ENCODE measurements at places on chromosomes 7 and 10.

- peak; percentile 29 for DNase-seq
Observed at GRCh38 chr7:69597278-69598076, 798 bp upstream of the AUTS2 start.

DNA sequence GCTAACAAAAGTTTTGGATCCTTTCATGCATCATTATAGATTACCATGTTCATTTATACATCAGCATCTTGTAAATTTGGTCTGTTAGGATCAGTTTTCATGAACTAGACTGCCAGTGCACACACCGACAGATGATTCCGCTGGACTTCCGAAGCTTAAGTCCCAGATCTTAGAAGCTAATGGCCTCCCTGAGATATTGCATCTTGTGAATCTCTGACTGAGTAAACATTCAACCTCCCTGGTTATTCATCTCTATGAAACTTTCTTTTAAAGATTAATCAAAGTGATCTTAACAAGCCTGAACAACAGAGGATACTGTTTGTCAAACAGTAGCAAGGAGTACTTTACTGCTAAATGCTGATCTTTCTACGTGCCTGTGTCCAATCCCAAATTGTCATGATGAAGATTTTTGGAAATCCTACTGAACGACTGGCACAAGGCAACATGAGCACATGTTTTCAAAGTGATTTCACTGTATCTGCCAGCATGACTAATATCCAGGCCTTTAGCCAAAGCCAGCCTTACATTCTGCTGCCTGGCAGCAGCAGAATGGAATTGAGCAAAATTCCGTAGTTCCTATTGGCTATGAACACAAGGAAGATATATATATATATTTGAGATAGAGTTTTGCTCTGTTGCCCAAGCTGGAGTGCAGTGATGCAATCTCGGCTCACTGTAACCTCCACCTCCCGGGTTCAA lies 91.3 kb upstream of the ANK3 start:
- DNase-seq, result peak; percentile 88

- no peak for DNase-seq
Observed at GRCh38 chr7:95335093-95335492, 10.8 kb upstream of the PON1 start.

DNA sequence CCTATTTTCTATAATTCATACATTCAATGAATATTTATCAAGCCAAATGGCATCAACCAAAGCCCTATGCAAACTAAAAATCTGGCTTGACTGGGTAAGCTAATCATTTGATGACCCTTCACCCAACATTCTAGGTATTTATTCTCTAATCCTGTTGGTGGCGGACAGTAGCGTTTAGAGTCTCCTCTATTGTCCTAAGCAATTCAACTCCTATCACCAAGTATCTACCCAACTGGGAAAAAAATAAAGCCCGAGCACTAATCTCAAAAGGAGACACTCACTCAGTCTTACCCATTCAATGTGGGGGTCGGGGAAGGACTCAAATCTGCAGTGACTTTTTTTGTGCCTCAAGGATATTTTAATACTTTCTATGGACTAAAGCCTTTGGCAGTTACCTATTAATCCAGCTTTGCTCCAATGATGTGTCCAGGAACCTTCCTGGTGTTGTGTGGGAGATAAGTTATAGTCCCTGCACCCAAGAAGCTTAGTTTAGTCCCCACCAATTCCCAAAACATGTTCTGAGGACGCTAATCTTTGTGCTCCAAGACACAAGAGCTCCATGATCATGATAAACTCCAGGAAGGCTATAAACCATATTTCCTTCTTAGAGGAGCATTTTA lies 30.6 kb downstream of the DNMBP start:
- no peak for DNase-seq

- no peak for DNase-seq
Observed at GRCh38 chr7:19248681-19249080, 103.5 kb upstream of the FERD3L start.

- peak; percentile 58 for DNase-seq
Observed at GRCh38 chr10:123331438-123331837, 177.2 kb downstream of the BUB3 start.

GRCh38 chr7:95725205-95725604 lies 47.1 kb upstream of the DYNC1I1 start:
- peak; percentile 31 for DNase-seq

- DNase-seq, result no peak
Observed at GRCh38 chr10:29874606-29875269, 184.6 kb downstream of the JCAD start.

DNA sequence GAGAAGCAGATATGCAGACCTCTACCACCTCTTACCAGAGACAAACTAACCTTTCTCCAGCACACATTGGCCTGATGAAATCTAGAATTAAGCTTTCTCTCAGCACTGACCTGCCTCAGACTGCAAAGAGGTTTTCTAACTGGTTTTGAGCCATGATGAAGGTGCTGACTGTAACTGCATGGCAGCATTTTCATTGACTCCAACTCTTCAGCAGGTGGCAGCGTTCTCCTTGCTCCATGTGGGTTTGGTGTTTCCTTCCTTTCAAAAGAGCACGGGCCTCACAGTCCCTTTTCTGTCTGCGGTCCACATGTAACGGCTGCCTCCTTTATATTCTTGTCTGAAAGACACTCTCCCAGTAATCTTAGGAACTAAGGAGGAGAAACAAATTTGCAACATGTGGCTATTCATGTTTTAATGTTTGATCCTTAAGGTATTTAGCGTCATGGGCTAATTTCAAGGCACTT lies 12.6 kb downstream of the KLLN start:
- DNase-seq, result peak; percentile 78

DNA sequence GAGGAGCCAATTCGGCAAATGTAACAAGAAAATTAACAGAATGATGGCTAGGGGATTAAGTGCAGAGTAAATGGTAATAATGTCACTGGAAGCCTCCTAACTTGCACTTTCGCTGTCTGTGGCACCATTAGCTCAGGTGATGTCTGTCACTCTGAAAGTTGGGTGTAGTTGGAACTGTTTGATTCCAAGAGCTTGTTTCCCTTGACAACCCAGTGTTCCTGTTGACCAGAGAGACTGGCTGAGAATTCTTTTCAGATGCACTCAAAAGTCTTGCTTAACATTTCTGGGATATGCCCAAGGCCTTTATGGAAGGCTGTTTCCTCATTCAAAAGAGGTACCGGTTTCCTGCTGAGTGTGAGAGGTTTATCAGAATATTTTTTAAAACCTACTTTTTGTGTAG lies 49.6 kb downstream of the PLPP4 start:
- DNase-seq, result peak; percentile 9

DNA sequence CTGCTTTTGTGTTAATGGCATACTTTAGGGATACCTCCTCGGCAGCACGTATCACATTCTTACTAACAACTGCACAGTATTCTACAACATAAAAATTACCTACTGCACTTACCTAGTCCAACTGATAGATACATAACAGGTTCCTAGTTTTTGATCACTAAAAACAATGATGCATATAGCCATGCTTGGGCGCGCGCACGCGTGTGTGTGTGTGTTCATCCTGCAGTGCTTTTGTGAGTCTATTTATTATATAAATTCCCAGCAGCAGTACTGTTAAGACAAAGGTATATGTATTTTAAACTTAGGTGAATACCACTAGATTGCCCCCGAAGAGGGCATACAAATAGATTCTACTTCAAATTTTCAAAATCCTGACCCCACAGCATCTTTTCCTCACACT lies 181.4 kb downstream of the ELMO1 start:
- DNase-seq, result no peak

GRCh38 chr7:135316648-135317313 lies 83.1 kb downstream of the STRA8 start:
- no peak for DNase-seq

DNA sequence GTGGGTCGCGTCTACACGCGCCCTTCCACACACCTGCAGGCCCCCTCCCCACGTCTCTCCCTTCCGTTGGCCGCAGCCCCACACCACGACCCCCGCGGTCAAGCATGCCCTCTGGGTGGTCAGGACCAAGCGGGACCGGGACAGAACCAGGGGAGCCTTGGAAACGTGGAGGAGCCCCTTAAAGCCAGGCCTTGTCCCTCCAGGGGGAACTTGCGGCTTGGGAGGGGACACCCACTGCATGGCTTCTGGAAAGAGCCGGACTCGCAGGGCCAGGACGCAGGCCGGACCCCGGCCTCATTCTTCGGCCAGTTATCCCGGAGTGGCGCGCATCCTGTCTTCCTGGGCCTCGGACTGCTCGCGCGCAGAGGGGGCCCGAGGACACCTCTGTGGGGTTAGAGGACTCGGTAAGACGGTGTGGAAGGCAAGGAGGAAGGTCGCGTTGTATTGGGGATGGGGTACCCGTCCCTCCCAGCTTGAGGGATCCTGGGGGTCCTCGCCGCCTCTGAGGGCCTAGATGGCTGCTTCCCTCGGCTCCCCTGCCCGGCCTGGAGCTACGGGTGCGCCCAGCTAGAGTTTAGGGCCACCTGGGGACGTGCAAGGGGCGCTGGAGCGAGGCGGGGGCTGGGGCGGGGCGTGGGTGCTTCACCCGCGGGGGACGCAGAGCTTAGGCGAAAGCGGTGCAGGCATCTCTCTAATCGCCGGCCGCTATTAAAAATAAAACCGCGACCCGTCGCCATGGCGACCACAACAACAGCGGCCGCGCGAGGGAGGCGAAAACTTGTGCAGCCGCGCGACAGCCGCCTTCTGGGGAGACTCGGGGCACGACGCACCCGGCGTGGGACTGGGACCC lies 1.8 kb upstream of the PDGFA start:
- no peak for DNase-seq

DNA sequence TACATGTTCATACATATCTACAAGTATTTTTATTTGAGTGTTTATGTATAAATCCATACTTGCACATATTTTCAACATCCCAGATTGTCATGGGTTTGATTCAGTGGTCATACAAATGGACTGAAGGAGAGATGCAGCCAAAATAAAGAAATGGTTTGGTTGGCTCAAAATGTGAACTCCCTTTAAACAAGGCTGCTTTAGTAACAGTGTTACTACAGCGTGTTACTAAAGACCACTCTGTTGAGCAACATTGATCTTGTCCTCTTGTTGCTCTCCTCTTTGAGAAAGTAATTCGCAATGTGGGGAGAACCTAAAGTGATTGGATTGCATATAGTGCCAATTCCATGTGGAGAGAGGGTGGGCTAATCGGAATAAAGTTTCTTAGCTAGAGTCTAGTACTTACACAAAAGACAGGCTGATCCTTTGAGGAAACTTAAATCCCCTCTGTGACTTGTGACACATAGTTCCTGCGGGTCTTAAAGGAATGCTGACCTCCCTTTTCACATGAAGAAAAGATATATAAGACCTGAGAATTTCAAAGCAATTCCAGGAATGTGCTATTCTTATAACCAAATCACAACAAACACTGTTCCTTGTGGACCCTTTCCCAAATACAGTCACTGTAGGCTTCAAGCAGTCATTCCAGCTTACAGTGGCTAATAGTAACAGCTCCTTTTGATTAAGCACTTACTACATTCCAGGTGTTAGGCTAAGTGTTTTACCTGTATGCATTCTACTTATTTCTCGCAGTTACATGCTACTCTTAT lies 144.3 kb downstream of the FZD1 start:
- DNase-seq, result no peak

DNA sequence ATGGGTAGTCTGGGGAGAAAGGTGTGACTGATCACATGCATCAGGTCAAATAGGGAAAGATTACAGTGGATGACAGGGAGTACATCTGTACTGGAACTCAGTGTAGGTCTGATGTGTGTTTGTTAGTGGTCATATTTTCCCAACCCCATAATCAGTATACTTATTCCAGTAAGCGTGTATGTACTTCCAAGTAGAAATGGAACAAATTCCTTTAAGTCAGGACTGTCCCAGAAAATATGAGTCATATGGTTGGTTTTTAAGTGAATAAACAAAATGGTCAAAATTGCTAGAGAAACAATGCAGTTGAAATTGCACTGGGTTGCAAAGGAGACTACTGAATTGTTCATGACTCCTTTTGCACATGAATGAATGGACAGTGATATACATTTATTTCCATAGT lies 118.8 kb upstream of the MYO3A start:
- no peak for DNase-seq

DNA sequence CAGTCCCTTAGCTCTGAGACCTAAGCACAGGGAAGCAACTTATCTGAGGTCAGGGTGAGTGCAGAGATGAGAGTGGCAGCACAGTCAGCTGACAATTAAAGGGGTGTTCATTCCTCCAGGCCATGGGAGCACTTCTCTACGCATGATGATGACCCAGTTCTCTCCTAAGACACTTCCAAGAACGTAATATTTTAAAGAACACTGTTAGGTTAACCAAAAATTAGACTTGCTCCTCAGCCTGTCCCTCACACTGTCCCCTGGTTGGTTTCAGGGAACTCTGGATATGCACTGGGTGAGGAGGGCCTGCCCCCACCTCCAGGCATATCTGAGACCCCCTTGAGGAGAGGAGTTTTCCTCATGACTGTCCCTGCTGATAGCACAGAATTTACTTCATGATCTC lies 767.5 kb downstream of the GRID1 start:
- DNase-seq, result no peak

GRCh38 chr7:30083334-30083733 lies 51.5 kb upstream of the MTURN start:
- no peak for DNase-seq

- DNase-seq, result no peak
Observed at GRCh38 chr7:47143339-47143738, 438.6 kb downstream of the TNS3 start.

DNA sequence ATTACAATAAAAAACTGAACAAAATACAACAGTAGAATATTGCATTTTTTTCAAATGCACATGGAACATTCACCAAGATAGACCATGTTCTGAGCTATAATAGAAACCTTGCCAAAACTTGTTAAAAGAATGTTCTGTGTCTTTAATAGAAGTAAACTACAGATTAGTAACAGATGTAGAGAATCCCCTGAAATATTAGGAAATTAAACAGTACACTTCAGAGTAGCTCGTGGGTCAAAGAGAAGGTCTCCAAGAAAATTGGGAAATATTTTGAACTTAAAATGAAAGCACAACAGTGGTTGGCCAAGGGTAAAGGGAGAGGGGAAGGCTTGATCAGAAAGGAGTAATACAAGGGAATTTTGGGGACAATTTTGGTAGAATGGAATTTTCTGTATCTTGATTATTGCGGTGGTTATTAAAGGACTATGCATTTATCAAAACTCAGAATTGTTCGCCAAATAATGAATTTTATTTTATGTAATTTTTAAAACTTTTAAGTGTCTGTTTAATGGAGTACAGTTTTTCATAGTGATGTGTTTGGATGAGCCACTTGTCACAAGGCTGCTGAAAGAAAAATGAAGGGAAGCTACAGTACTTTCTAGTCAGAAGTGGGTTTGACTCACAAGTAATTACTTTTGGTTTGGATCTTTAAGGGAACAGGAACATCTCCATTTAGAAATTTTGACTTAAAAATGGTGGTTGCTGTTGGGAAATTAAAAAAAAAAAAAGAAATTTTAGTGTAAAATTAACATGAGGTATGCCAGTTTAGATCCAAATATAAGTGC lies 10.2 kb downstream of the PLEKHA8 start:
- DNase-seq, result no peak

- DNase-seq, result no peak
Observed at GRCh38 chr10:129191797-129192196, 275.2 kb upstream of the MGMT start.

Measured in Ammon's horn (tissue), 1 donor.